DND-41 (cell line): ENCODE measurements at places on chromosomes 1 and 21.

DNA sequence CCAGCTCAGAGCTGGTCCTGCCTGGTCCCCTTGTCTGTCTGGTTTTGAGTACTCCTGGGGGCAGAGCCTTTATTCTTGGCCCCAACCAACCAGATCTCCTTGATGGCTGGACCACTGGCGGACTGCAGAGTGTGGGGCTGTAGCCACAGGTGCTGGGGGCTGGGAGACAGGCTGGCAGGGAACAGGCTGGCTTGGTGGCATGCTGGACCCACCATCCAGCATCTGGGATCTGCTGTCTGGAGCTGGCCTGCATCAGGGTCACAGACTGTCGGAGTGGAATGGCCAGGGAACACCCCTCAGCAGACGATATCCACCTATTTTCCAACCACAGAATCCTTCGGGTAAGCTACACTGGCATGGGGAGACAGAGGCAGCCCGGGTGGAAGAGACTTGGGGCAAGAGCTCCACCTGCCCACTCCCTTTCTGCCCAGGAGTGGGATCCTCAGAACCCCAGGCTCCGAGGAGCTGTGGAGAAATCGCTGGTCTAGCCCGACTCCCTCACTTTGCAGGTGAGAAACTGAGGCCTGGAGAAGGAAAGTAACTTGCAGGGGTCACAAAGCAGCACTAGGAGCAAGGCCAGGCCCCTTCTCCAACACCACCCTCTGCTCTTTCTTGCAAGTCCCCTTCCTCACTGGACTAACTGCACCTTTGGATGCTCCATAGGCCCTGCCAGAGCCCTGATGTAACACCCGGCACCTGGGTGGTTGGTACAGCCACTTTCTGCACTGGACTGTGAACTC lies 40.6 kb downstream of the TNNT2 start:
- H3K27ac ChIP-seq = no peak overlapping the region
- H3K4me3 ChIP-seq = no peak overlapping the region
- no peaks in the 10 kb centered on the region for H3K36me3 ChIP-seq
- H3K27me3 ChIP-seq = peaks cover 2% of the 10 kb centered on the region

DNA sequence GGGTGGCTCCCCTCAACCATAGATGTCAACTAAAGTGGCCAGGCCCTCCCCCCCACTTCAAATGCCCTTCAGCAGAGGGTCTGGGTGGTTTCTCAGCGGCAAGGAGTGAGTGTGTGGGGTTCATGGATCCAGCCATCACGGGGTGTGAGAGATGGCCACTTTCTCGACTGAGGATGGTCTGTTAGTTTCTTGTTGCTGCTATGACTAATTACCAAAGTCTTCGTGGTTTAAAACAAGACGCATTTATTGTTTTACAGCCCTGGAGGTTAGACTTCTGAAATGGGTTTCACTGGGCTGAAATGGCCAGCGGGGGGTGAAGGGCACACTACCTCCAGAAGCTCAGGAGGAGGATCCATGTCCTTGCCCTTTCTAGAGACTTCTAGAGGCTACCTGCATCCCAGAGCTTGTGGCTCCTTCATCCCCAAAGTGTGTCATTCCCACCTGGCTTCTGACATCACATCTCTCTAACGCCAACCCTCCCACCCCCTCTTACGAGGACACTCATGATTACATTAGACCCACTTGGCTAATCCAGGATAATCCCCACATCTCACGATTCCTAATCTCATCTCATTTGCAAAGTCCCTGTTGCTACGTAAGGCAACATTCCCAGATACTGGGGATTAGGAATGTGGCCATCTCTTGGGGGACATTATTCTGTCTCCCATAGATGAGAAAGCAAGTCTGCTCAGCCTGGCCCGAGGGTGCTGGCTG lies 53.0 kb downstream of the EPHB2 start:
- H3K36me3 ChIP-seq = no peaks in the 10 kb centered on the region
- H3K4me1 ChIP-seq = no peaks in the 10 kb centered on the region
- DNase-seq = no peak

- H3K4me3 ChIP-seq = peak overlapping the region; percentile 54
- peaks cover 31% of the 10 kb centered on the region for H3K4me1 ChIP-seq
- peaks cover 35% of the 10 kb centered on the region for H3K36me3 ChIP-seq
- H3K27me3 ChIP-seq = no peaks in the 10 kb centered on the region
Observed at GRCh38 chr1:151157067-151157531, 650 bp downstream of the TNFAIP8L2 start.

DNA sequence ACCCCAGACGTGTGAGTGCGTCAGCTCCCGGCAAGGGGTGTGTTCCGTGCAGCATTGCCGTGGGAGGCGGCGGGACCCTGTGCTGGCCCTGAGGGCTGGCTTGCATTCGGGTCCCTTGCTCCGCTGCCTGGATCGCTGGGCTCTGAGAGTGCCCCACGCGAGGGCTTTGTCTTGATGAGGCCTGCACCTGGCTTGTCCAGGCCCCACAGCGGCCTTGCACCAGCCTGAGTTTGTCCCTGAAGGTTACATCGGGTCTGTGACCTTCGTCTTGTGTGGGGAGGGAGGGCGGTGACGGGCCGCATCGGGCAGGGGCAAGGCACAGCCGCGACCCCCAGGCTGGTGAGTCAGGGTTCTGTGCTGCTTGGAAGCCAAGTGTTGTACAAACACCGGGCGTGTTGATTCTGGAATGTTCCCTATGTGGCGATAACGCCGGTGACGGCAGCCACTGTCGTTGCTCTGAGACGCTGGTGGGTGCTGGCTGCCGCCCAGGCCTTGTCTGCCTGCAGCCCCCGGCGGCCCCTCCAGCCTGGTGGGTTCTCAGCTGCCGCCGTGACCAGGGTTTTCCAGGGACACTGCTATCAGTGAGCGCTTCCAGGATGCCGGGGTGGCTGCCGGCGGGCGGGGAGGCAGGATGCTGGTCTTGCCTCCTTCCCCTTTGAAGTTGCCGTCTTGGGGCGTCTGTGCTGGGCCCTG lies 42.9 kb downstream of the SLX9 start:
- H3K27me3 ChIP-seq = no peaks in the 10 kb centered on the region
- H3K36me3 ChIP-seq = peaks cover 3% of the 10 kb centered on the region; the same call in 1 of the 2 replicates
- no peak for DNase-seq
- H3K4me3 ChIP-seq = no peak overlapping the region

DNA sequence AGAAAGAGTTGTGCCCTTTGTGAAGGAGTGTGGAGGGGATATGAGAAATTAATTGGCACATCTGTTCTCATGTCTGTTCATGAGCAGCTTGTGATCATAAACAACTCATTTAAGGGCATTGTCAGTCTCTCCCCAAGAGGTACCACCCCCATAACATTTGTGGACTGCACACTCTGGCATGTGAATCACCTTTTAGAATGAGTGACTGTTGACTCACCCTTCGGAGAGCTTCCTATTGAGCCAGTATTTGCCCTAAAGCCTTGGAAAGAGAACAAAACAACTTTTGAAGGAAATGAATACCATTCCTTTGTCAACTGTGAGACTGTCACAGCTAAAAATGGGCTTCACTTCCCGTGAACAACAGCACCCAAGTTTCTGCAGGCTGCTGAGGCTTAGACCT lies 27.5 kb upstream of the MYSM1 start:
- no peak for DNase-seq
- no peak overlapping the region for H3K27ac ChIP-seq
- H3K27me3 ChIP-seq = no peaks in the 10 kb centered on the region
- no peak overlapping the region for H3K4me3 ChIP-seq

- H3K36me3 ChIP-seq = no peaks in the 10 kb centered on the region
- H3K27ac ChIP-seq = no peak overlapping the region
- H3K27me3 ChIP-seq = peaks cover 6% of the 10 kb centered on the region
- H3K4me3 ChIP-seq = no peak overlapping the region
- DNase-seq = no peak
- no peaks in the 10 kb centered on the region for H3K4me1 ChIP-seq
Observed at GRCh38 chr1:201672685-201673084, 133.8 kb downstream of the NAV1 start.

GRCh38 chr1:87505391-87505983 lies 176.8 kb downstream of the LMO4 start:
- H3K4me3 ChIP-seq = no peak overlapping the region
- no peaks in the 10 kb centered on the region for H3K27me3 ChIP-seq
- no peak for DNase-seq

GRCh38 chr1:60697204-60697994 lies 385.0 kb upstream of the NFIA start:
- H3K36me3 ChIP-seq = no peaks in the 10 kb centered on the region
- no peaks in the 10 kb centered on the region for H3K27me3 ChIP-seq
- no peak overlapping the region for H3K27ac ChIP-seq
- H3K4me1 ChIP-seq = no peaks in the 10 kb centered on the region
- DNase-seq = no peak

DNA sequence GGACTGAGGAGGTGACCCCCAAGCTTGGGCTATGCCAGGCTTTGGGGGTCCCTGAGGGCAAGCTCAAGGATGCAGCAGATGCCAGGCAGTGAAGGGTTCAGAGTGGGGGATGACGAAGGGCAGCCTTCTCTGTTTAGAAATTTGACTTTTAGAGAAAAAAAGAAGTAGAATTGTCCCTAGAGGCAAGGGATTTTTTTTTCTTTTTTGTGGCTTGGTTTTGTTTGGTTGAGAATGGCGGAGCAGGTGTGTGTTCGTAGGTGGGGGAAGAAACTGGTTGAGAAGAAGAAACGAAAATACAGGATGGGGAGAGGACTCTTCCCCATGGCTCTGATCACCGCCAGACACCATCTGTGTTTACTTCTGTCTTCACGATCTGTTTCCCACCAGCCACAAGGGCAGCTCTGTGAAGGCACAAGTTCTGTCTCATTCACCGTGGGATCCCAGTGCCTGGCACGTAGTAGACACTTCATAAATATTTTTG lies 8.2 kb downstream of the PLA2G5 start:
- DNase-seq = no peak
- H3K36me3 ChIP-seq = no peaks in the 10 kb centered on the region
- no peak overlapping the region for H3K4me3 ChIP-seq
- H3K4me1 ChIP-seq = no peaks in the 10 kb centered on the region
- no peak overlapping the region for H3K27ac ChIP-seq

DNA sequence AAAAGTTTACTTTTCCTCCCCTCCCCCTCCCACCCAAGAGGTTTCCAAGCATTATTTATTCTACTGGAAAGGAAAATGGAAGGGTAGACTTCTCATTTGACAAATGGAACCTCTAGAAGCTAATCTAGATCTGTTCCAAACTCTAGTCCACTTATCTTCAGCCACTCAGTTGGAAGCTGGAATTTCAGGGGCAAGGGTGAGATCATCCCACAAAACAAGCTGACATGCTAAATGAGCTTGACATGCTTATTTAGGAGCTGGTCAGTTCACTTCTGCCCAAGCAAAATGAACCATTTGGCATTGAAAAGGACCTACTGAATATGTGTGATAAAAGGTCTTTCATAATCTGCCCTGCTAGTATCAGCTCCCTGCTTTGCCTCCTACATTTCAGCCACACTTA lies 5.0 kb downstream of the LRRC41 start:
- DNase-seq = no peak
- H3K4me1 ChIP-seq = peaks cover 16% of the 10 kb centered on the region
- no peak overlapping the region for H3K27ac ChIP-seq
- no peak overlapping the region for H3K4me3 ChIP-seq
- peaks cover 57% of the 10 kb centered on the region for H3K36me3 ChIP-seq

- DNase-seq = peak; percentile 76
- H3K4me1 ChIP-seq = no peaks in the 10 kb centered on the region
- H3K27me3 ChIP-seq = no peaks in the 10 kb centered on the region
- H3K4me3 ChIP-seq = no peak overlapping the region
- peaks cover 93% of the 10 kb centered on the region for H3K36me3 ChIP-seq
Observed at GRCh38 chr1:206583707-206584648, 28.3 kb downstream of the EIF2D start.

DNA sequence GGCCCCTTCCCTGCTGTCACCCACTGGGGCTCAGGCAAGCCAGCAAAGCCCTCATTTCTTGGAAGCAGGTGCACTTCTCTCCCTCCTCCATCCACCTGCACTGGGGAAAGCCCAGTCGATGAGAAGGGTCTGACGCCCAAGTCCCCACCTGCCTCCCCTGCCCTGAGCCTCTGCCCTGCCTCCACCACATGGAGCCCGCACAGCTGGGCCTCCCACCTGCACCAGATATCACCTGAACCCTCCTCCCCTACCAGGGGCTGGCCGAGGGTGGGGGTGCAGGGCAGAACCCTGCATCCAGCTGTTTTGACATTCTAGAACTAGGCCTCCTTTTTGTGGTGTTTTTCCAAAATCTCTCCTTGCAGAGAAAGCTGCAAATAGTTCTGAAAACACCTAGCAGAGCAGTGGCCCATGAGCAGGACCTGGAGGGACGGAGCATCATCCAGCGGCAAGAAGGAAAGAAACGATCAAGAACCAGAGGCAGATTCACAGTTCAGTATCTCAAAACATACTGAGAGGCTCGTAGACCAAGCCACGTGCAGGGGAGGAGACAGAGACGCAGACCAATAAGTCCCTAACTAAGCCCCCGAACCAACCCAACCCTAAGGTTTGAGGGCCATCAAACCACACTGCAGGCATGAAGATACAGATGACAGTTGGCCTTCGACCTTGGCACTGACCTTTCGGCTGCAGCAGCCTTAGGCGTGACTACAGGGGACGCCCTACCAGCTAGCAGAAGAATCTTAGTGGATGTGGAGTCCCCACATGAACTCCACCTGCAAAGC lies 16.7 kb downstream of the CHD5 start:
- H3K4me3 ChIP-seq = no peak overlapping the region
- no peaks in the 10 kb centered on the region for H3K4me1 ChIP-seq
- no peaks in the 10 kb centered on the region for H3K27me3 ChIP-seq

DNA sequence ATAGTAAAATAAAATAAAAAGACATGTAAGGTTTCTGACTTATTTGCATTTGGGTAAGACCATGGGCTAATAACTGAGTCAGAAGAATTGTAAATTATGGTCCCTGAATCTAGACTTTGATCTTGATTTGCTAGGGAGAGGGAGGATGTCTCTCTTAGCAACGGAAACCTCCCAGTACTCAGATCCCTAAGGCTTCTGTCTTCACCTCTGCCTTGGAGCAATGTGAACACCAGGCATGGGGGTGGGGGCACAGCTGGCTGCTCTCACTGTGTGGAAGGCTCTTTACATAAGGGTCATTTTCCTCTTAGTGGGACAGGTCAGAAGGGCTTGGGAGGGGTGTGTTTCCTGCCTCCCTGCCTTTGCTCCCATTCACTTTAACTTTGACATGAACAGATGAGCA lies 17.0 kb upstream of the TMEM54 start:
- no peak overlapping the region for H3K27ac ChIP-seq
- no peaks in the 10 kb centered on the region for H3K27me3 ChIP-seq
- no peaks in the 10 kb centered on the region for H3K4me1 ChIP-seq

DNA sequence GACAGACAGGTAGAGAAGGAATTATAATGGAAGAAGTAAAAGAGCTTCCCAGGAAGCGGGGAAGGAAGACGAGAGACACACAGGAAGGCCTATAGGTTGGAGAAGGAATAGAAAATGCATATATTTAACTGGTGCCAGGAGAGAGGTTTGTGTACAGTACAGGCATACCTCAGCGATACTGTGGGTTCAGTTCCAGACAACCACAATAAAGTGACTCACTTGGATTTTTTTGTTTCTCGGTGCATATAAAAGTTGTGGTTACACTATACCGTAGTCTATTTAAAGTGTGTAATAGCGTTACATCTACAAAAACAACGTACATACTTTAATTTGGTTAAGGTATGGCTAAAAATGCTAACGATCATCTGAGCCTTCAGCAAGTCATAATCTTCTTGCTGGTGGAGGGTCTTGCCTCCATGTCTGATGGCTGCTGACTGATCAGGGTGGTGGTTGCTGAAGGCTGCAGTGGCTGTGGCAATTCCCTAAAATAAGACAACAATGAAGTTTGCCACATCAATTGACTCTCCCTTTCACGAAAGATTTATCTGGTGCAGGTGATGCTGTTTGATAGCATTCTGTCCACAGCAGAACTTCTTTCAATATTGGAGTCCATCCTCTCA lies 16.0 kb downstream of the YARS1 start:
- H3K36me3 ChIP-seq = peaks cover 85% of the 10 kb centered on the region
- no peaks in the 10 kb centered on the region for H3K27me3 ChIP-seq
- DNase-seq = no peak
- no peak overlapping the region for H3K27ac ChIP-seq
- no peak overlapping the region for H3K4me3 ChIP-seq
- H3K4me1 ChIP-seq = no peaks in the 10 kb centered on the region
